NCI-H146 (cell line): ENCODE measurements at places on chromosomes 13 and 19.
A peak's percentile ranks its signal among the peaks of the same experiment; 100 is the strongest.

- DNase-seq, result no peak
Measured at GRCh38 chr13:113052206-113052605, 53.4 kb upstream of the F7 start.

DNA sequence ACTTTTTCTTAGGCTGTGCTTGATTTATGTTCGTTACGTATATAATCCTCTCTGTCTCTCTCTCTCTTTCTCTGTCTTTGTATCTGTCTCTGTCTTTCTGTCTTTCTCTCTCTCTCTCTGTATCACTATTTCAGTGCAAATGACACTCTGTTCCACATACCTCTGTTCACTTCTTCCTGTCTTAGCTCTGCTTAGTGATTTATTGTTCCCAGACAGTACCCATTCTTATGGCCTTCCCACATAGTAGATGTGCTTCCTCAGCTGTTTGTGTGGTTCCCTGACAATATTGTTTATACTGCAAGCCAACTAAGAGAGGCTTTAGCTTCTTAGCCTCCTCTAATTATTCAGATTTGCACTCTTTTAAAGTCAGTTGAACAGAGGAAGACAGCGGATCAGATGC lies 1244.2 kb downstream of the DIAPH3 start:
- DNase-seq, result no peak

GRCh38 chr19:2804156-2805004 lies 15.3 kb upstream of the ZNF554 start:
- DNase-seq, result no peak

- peak; percentile 47 for DNase-seq
Measured at GRCh38 chr19:28710278-28710677, 502.7 kb downstream of the UQCRFS1 start.

DNA sequence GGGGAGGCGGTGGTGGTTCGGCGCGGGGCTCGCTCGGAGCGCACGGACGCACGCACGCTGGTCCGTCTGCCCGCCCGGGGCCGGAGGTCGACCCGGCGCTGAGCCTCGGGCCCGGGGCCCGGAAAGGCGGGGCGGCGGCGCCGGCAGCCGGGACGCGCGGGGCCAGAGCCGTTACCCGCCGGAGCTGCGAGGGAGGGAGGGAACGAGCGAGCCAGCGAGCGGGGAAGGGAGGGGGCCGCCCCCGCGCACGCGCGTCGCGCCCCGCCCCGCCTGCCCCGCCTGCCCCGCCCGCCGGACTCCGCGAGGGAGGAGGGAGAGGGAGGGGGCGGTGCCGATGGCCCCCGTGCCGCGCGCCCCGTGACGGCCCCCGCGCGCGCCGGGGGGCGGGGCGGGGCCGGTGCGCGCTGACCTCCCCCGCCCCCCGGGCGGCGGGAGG lies 15.0 kb downstream of the CIC start:
- peak; percentile 86 for DNase-seq

GRCh38 chr19:33290956-33291622 lies 11.2 kb downstream of the CEBPA start:
- no peak for DNase-seq

GRCh38 chr13:28220166-28220565 lies 81.8 kb downstream of the PAN3 start:
- no peak for DNase-seq

GRCh38 chr13:95381212-95381527 lies 79.9 kb upstream of the ABCC4 start:
- no peak for DNase-seq

- DNase-seq, result no peak
Measured at GRCh38 chr19:35281303-35281702, 1.0 kb upstream of the HAMP start.

DNA sequence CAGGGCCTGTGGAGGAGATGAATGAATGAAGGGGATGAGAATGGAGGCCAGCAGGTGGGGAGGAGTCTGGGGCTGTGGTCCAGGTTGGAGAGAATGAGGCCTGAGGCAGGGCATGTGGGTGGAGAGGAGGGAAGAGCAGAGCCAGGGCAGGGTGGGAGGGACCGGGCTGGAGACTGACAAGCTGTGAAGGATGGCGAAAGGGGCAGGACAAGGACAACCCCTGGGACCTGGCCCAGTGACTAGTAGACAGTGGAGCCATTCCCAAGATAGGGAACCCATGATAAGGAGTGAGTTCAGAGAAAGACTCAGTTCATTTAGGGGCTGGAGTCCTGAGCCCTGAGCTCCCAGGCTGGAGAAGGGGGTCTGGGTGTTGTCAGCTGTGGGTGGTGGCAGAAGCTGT lies 3.0 kb downstream of the PTH2 start:
- DNase-seq, result no peak
